ENCODE measurements at places on chromosomes 7 and 10.

DNA sequence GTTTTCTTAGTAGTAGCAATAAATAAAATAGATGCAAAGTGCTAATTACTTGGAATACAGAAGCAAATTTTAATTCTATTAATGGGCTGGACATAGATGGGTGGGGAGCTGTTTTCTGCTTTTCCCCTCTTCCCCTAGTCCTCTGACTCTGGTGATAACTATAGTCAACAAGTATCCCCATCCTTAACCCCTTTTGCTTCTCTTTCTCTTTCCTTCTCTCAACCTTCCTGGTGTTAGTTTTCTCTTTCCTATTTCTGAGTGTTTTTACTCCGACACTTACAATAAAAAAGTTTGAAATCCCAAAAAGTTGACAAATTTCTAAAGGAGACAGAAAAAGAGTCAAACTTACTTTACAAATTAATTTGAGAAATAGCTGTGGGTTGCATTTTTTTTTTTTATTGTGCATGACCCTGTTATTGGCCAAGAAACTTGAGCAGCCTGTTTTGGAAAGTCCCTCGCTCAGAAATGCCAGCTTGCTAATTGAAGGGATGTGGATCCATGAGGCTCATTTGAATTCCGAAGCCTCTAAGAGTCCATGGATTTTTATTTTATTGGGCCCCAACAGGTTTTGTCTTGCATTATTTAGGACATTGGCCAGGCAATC lies 2.4 kb downstream of the FAS start:
- no peak for DNase-seq

- DNase-seq = no peak
Measured at GRCh38 chr10:44520651-44521050, 135.8 kb upstream of the CXCL12 start.

DNA sequence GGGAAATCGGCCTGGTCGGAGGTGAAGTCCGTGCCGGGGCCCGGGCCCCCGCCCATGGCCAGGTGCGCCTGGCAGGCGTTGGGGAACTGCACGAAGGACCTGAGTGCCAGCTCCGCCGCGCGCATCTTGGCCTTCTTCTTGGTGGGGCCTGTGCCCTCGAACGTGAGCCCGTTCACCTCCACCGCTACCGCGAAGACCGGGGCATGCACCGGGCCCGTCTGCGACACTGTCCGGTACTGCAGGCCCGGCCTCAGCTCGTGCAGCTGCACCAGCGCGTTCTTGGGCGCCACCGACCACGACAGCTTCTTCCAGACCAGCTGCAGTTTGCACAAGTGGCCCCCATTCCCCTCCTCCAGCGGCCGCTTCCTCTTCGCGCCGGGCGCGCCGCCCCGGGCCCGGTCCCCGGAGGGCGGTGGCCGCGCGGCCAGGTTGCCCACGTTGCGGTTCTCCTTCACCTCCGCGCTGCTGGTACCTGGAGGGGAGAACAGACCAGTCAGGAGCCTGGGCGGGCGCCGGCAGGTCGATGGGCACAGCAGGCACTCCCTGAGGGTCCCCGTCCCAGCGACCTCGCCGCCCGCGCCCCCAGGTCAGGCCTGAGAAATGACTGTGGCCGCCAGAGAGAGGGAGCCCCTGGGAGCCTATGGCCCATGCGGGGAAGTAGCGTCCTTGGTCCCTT lies 307.4 kb downstream of the WDR37 start:
- DNase-seq = no peak

- no peak for DNase-seq
Measured at GRCh38 chr7:94047956-94048355, 43.8 kb upstream of the BET1 start.

DNA sequence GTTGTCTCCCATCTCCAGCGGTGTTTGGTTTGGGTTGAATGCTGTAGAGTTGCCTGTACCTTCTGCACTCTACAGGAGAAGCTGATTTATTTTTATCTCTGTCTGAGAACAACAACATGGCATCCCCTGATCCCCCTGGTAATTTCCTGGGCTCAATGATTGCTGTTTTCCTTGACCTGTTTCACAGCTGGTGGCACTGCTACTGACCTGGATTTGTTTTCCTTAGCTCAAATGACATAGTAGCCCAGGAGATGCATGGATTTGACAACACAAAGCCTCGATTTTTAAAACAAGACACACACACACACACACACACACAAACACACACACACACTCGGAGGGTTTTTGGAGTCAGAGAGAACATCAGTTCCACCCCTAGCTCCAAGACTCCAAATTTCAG lies 301.6 kb downstream of the NRG3 start:
- no peak for DNase-seq

DNA sequence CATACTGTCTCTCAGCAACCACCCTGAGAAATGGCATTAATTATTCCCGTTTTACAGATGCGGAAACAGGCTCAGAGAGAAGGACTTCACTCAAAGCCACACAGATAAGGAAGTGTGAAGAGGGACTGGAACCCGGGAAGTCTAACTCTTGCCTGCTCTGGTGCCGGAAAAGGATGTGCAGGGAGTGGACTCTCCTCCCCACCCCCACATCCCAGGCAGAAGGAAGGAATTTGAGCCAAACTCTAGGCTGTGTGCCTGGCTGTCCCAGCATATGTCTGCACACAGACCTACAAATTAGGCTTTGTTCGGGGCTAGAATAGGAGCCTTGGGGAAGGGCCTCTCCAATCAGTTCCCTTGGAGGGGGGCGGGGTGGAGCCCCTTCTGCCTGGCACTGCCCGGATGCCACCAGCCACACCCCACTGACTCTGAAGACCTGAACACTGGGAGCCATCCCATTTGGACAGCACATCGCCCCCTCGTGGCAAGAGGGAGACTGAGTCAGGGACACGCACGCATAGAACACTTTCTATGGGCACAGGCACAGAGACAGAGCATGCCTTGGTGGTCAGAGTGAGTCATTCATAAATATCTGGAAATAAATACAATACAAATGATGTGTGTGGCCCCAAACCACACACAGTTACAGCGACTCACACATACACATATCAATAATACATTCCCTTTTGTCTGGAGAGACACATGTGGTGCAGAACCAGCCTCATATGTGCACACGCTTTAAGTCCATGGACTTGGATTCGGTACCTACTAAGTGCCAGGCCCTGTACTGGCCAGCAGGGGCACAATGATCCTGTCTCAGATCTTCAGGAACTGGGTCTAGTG lies 13.1 kb downstream of the LZTS2 start:
- DNase-seq = peak; percentile 71

DNA sequence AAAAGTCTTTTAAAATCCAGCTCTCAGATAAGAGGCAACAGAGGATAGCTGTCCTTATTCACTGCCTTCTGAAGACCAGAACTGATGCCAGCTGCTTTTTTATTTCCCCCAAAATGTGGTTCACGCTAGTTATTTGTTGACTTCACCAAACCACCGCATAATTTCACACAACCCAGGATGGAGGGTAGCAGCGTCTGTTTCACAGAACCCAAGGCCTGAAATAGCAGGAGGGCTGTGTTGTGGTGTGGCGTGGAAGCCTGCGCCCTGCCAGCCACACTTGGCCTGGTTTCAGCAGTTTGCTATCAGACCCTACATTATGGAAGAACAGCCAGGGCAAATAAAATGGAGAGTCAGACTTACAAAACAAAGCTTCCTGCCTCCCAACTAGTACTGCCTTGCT lies 155.4 kb downstream of the DYNC1I1 start:
- no peak for DNase-seq

DNA sequence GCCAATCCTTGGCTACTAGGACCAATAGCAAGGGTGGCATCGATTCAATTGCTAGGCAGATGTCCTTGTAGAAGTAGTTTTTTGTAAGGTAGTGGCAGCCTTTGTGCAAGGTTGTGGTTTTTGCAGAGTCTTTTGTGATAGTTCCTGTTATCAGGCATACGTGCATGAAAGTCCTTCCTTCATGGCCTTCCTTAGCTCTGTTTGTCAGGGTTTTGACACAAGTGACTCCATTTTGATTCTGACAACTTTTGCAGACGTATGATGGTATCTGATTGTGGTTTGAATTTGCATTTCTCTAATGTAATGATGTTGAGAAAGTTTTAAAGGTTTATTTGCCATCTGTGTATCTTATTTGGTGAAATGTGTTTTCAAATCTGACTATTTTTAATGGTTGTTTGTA lies 71.8 kb upstream of the SYPL1 start:
- no peak for DNase-seq

- DNase-seq = no peak
Measured at GRCh38 chr10:34813626-34814222, 1.4 kb downstream of the PARD3 start.

- no peak for DNase-seq
Measured at GRCh38 chr7:50838675-50839377, 56.1 kb upstream of the GRB10 start.

GRCh38 chr10:3950676-3951275 lies 165.8 kb upstream of the KLF6 start:
- DNase-seq = no peak

GRCh38 chr7:3949242-3949640 lies 648.2 kb downstream of the SDK1 start:
- no peak for DNase-seq

DNA sequence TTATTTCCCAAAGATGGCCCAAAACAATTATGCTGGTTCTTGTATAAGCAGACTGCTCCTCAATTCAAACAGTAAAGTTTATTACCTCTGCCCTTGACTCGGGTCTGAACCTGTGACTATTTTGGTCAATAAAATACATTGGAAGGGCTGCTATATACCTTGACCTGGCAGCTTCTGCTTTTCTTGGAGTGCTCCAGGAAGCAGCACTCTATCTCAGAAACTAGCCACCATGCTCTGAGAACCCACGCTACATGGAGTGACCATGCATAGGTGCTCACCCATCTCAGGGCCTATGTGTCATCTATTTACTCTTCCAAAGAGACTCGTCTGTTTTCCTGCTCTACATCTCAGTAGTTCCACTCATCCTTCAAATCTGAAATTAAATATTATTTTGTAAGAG lies 299.9 kb downstream of the AHR start:
- no peak for DNase-seq

Measured in stimulated activated CD4-positive, alpha-beta T cell treated with anti-CD3 and anti-CD28 coated beads, Interleukin-12 subunit alpha, Interleukin-12 subunit beta, amount 100 ng/mL, for 4 hours (primary cell).